HepG2 (cell line): ENCODE measurements at places on chromosomes 3 and 15.

GRCh38 chr3:157956850-157957249 lies 149.4 kb downstream of the SHOX2 start:
- DNase-seq, result no peak

DNA sequence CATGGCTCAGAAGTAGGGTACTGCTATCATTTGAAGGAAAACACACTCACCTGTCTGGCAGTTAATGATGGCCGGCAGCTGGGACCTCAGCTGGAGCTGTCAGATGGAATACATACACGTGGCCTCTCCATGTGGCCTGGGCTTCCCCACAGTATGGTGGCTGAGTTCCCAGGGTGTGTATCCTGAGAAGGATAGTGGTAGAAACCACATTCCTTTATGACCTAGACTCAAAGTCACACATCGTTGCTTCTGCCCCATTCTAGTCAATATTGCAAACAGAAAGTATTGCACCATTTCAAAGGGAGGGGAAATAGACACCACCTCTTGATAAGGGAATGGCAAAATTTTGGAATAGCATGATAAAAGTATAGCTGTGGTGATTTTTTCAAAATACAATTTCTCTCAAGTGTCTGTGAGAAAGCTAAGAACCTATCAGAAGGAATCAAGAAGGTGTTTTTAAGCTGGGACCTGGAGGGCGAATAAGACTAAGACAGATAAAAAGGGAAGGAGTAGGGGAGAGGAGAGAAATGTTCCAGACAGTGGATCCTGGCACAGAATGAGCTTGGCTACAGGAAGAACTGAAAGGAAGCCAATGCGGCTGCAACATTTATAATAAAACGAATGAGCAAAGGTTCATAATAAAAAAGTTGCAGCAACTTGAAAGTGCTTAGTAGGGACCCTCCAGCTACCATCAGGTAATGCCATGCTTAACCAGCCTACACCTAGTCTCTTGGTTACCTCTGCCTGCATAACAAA lies 40.1 kb upstream of the GALNT15 start:
- no peak for DNase-seq

GRCh38 chr3:193734737-193735366 lies 141.8 kb downstream of the OPA1 start:
- DNase-seq, result no peak

- no peak for DNase-seq
These were observed 220.3 kb downstream of the THSD4 start for GRCh38 chr15:71335591-71335990.

- peak; percentile 43 for DNase-seq
These were observed 96.5 kb downstream of the FSIP1 start for GRCh38 chr15:39685999-39686613.

- DNase-seq, result no peak
These were observed 232.6 kb downstream of the ALCAM start for GRCh38 chr3:105599350-105599749.

DNA sequence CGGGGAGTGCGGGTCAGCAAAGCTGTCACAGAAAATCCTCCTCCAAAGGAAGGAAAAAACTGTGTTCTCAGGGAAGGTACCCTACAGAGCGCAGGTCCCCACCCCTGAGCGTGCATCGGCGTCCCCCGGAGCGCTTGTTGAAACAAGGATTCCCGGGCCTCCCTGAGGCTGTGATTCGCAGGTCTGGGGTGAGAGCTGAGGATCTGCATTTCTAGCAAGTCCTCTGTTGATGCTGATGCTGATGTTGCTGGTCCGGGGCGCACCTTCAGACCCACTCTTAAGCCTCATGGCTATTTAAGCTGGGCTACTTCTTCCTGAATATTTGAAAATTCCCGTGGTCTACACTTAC lies 226.2 kb upstream of the IGF1R start:
- DNase-seq, result no peak

- DNase-seq, result no peak
These were observed 10.5 kb downstream of the NR2C2 start for GRCh38 chr3:14957925-14958324.

GRCh38 chr3:169604118-169604517 lies 59.4 kb downstream of the MECOM start:
- no peak for DNase-seq

GRCh38 chr3:138046085-138046484 lies 36.1 kb downstream of the CLDN18 start:
- DNase-seq, result no peak

- DNase-seq, result no peak
These were observed 97.7 kb upstream of the ZBED2 start for GRCh38 chr3:111692593-111693552.

GRCh38 chr3:43966126-43966525 lies 275.4 kb downstream of the ABHD5 start:
- DNase-seq, result no peak

- no peak for DNase-seq
These were observed 21.4 kb downstream of the CCDC191 start for GRCh38 chr3:114034787-114035545.

GRCh38 chr15:98703126-98703685 lies 54.9 kb downstream of the IGF1R start:
- no peak for DNase-seq

GRCh38 chr3:71172951-71173350 lies 410.6 kb downstream of the FOXP1 start:
- DNase-seq, result peak; percentile 58

- DNase-seq, result no peak
These were observed 13.3 kb upstream of the IL16 start for GRCh38 chr15:81183439-81183775.

GRCh38 chr3:38116471-38117162 lies 20.3 kb downstream of the ACAA1 start:
- no peak for DNase-seq

DNA sequence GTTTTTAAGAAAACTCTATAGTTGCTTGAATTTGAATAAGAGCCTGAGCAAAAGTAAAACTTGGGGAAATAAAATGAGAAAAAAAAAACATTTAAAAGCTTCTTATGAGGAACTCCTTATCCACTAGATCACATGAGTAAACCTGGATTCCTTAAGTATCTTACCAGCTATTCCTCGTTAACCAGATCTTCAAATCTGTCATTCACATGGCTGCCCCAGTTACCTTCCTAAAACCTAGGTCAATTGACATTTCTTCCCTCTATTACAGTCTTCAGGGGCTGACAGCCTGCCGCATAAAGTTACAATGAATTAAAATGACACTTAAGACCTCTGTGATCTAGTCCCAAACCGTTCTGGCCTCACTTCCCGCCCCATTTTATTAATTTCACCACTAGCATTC lies 583.6 kb downstream of the NR2F2 start:
- no peak for DNase-seq

GRCh38 chr3:24551626-24552025 lies 57.0 kb upstream of the THRB start:
- DNase-seq, result no peak

DNA sequence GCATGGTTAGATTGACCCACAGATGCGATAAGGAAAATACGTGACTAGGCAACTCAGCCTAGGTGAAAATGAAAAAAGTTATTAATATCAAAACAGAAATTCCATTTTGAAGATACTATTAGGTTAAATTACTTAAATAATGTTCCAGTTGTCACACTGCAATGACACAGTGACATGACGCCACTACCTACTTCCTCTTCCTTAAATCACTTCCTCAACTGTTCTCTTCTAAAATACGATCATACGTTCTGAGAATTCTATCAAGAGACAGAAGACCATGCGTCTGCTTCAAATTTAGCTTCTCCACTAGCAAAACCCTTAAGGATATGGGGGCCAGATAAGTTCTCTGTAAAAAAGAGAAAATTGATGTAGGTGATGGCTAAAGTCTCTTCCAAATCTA lies 18.2 kb downstream of the CMTM6 start:
- DNase-seq, result no peak
